ENCODE measurements at places on chromosomes 11 and 22.
A peak's percentile ranks its signal among the peaks of the same experiment; 100 is the strongest.

DNA sequence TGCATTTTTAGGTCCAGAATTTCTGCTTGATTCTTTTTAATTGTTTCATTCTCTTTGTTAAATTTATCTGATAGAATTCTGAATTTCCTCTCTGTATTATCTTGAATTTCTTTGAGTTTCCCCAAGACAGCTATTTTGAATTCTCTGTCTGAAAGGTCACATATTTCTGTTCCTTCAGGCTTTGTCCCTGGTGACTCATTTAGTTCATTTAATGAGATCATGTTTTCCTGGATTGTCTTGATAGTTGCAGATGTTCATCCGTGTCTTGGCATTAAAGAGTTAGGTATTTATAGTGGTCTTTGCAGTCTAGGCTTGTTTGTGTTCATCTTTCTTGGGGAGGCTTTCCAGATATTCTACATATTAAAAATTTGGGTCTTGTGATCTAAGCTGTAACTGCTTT is 694.8 kb upstream of the CCDC179 start:
- DNase-seq: no peak

DNA sequence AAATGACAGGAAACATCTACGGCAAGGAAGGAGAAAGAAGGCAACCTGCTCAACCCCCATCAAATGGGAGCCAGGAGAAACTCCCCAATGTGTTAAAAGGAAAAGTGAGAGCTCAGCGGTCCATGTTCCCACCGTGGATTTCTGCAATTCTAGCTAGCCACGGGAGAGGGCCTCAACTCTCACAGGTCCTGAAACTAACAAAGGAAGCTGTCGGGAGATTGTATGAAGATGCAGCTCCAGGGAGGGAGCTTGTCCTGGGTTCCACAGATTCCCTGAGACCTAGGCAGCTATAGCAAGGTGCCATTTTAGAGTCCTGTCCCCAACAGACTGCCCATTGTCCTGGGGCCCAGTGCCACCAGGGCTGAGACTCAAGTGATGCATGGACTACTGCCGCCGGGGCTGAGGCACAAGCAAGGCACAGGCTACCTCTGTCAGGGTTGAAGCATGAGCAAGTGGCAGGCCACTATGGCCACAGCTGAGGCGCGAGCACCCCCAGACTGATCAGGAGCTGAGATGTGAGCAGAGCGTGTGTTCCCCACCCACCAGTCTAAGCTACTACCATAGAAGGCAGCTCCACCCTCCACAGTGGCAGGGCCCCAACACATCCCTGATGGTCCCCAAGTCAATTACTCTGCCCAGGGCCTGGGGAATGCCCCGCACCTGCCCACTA is 31.3 kb downstream of the RSF1 start:
- no peak for DNase-seq

GRCh38 chr11:75114465-75114864 is 17.8 kb upstream of the OR2AT4 start:
- no peak for DNase-seq

DNA sequence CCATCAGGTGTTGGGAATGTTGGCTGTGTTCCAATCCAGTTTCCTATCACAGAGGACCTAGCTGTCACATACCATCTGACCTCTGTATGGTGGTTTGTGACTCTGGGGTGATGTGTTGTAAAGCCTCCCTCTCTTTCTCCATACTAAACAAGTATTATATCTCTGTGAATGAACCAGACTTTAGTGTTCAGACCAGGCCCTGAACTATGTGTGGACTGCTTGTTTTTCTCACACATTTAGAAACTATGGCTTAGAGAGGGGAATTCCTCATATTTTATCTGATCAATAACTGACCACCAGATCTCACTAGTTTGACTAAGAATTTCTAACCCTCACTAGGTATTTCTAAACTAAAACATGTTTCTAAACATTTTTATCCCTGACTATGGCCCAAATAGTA is 17.5 kb downstream of the NCR3LG1 start:
- no peak for DNase-seq

GRCh38 chr11:96827164-96827563 is 437.4 kb downstream of the JRKL start:
- no peak for DNase-seq

GRCh38 chr22:39185601-39186012 is 33.1 kb upstream of the CBX7 start:
- peak; percentile 36 for DNase-seq

- no peak for DNase-seq
Observed at GRCh38 chr11:131737357-131737756, 366.9 kb downstream of the NTM start.

GRCh38 chr11:110613197-110613918 is 98.9 kb downstream of the ARHGAP20 start:
- DNase-seq: no peak

DNA sequence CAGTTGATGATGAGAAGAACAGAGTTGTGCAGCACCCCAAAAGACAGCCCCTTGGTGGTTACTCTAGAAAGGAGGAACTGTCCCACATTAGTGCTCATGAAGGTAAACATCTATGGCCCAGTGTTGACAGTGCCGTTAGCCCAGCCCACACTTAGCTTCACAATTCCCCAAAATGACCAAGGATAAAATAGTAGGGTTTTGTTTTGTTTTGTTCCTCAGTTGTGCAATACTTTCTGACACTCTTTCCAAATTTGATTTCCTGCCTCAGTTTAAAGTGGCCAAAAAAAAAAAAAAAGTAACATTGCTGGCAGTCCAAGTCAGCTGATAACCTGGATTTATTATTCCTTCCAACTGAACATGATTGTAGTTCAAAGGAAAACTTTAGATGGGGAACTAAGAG is 269.4 kb downstream of the TMEM135 start:
- DNase-seq: no peak

DNA sequence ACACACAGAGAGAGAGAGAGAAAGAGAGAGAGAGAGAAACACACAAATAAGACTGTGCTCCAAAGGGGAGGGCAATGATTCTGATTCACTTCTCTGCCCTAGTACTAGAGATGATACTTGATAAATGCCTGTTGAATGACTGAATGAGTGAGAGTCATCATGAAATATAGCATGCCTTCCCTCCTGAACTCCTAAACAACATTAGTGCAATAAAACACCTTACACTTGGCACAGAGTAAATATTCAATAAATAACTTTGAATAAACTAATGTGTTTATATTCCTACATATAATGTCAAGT is 511.2 kb upstream of the RAG2 start:
- DNase-seq: no peak

GRCh38 chr11:123318623-123319022 is 111.4 kb upstream of the GRAMD1B start:
- no peak for DNase-seq

DNA sequence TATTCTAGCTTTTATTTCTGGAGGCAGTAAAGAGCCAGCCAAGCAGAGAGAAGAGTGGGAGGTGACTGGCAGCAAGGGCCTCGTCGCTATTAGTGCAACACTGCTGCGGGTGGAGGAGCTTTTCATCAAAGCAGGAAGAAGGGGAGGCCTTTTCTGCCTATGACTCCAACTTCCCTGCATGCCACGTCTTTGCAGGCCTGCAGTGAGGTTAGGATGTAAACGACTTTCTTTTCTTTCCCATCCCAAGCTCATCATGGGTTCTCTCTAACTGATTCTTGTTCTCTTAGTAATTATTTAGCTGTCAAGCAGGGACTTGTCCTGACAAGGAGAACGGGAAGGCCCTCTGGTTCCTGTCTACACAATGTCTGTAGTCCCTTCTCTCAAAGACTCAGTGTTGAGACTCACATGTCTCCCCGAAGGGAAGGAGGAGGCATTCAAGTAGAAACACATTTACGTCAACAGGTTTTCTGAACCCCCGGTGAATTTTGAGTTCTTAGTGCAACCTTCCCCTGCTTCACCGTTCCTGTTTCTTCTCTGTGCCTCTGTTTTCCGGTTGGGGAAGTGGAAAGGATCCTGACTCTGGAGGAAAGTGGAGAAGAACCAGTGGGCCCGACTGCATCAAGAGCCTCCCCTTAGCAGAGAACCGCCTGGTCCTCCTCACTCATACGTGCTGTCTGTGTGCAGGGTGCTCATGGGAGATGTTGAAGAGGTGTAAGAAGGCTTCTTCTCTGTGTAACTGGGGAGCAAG is 56.9 kb downstream of the PACS1 start:
- peak; percentile 64 for DNase-seq

- DNase-seq: no peak
Observed at GRCh38 chr11:90919332-90919731, 696.5 kb upstream of the CHORDC1 start.

GRCh38 chr22:46000081-46001027 is 23.4 kb upstream of the WNT7B start:
- DNase-seq: no peak

GRCh38 chr11:73317803-73318202 is 9.7 kb downstream of the ARHGEF17 start:
- no peak for DNase-seq

DNA sequence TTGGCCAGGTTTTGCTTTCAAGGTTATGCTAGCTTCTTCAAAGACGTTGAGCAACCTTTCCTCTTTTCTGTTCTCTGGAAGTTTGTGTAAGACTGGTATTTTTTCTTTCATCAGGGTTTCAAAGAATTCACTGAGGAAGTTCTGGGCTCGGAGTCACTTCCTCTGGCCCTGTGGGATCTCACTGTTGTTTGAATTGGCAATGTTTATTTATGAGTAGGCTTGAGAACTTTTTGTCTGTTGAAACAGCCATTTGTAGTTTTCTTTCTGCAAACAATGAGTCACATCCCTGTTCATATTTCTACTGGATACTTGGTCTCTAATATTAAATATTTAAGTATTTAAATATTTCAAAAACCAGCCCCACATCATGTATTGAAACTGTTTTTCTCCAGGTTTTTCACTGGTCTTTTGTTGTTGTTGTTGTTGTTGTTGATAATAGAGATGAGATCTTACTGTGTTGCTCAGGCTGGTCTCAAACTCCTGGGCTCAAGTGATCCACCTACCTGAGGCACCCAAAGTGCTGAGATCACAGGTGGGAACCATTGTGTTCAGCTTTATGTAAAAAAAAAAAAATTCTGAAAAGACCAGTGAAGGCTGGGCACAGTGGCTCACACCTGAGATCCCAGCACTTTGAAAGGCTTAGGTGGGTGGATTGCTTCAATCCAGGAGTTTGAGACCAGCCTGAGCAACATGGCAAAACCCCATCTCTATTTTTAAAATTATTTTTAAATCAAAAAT is 26.9 kb downstream of the SUSD2 start:
- DNase-seq: no peak

DNA sequence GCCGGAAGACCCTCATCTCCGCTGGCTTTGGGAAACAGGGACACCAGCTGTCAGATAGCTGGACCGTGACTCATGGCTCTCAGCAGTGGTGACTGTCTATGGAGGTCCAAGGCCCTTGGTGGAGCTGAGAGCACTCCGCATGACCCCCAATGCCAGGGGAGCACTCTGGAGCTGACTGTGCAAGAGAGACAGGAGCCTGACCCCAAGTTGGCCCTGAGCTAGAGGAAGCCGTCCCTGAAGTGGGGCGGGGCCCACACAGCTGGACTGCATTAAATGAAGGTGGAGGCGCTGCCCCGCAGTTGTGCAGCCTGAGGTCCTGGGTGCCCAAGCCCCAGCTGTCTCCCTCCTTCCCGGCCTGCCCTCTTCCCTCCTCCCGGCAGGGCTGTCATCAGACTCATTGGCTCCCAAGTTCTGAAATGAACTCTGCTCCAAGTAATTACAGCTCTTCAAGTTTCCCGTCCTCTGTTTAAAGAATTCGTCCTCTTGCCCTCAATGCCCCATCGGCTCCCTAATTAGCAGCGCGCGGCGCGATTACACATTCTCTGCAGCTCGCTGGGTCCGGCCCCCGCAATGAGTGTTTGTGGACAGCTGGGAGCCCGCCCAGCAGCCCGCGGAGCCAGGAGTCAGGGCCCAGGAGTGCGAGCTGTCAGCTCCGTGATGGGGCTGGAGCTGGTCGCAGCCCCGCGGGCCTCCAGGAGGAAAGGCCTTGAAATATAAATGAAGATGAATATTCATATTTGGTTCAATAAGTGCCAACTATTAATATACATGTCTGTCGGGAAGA is 93.2 kb upstream of the LMO1 start:
- peak; percentile 52 for DNase-seq

GRCh38 chr11:47109051-47109726 is 67.5 kb downstream of the ARFGAP2 start:
- DNase-seq: no peak

DNA sequence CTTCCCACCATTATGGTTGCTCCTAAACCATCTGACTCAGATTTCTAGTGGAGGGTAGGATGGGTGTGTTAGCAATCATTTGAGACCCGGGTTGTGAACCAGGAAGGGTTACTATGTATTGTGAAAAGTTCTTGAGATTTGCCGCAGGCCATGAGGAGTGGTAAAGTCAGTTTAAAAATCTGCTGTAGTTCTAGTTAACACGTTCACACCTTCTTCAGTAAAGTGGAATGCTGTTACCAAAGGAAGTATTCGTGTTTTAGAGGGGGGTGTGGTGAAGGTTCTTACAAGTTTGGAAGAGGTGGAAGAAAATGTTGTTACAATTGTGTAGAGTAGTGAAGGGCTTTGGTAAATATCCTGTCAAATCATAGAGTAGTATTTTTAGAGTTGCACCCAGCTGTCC is 2.6 kb downstream of the MTMR3 start:
- DNase-seq: no peak

- peak; percentile 46 for DNase-seq
Observed at GRCh38 chr11:69636512-69637197, 4.3 kb upstream of the CCND1 start.

GRCh38 chr11:131495423-131495822 is 125.0 kb downstream of the NTM start:
- DNase-seq: peak; percentile 40

GRCh38 chr11:8250981-8251615 is 12.6 kb downstream of the LMO1 start:
- no peak for DNase-seq

DNA sequence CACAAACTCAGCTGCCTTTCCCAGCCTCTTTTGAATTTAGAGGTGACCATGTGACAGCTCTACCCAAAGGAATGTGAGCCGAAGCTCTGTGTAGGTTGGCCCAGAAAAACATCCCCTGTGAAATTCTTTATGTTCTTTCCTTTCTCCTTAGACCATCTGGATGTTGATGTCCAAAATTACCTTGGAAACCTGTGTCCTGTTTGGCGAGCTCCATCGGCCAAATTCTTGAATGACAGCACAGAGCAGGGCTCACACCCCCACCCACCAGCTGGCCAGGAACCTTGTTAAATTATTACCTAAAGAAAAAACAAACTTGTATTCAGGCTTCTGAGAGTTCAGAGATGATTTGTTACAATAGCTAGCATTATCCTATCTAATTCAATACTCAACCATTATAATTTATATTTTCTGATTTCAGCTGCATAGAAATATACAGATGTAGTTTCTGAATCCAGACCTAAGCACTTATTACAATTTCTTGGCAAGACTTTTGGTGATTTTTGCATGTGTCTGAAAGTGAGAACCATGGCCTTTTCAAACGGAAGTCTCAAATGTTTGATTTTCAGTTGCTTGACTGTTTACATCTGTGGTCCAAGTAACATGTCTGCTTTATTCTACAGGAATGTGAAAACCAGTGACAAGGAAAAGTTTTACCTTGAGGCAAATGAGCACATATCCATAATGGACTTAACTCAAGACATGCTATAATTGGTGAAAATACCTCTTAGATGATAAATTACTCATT is 554.2 kb downstream of the NTM start:
- DNase-seq: no peak

- no peak for DNase-seq
Observed at GRCh38 chr11:88300888-88301487, 36.5 kb downstream of the CTSC start.

All from caudate nucleus (tissue), 63 donors.